Right kidney (tissue), 9 donors: ENCODE measurements at places on chromosomes 6 and 20.

DNA sequence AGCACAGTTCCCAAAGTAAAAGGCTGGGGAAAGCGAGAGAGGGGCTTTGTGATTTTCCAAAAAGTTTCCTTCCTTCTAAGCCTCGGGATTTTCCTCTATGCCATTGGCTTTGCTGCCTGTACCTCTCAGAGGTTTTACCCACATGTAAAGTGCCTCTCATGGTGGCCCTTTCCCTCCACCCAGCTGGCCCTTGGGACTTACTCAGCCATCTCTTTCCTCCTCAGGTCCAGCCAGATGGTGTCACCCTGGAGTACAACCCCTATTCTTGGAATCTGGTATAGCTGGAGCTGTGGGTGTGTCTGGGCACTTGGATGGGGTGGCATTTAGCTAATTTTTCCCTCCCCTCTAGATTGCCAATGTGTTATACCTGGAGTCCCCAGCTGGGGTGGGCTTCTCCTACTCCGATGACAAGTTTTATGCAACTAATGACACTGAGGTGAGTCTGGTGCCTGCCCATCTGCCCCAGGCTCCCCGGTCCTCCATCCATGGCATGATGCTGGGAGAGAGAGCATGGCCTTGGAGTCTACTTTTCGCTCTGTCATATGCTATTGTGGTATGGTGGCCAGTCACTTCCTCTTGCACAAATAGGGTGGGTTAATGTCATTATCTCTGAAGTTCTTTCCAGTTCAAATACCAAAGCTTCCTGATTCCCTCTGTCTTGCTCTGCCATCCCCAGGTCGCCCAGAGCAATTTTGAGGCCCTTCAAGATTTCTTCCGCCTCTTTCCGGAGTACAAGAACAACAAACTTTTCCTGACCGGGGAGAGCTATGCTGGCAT is 1.1 kb downstream of the CTSA start:
- no peak for DNase-seq

DNA sequence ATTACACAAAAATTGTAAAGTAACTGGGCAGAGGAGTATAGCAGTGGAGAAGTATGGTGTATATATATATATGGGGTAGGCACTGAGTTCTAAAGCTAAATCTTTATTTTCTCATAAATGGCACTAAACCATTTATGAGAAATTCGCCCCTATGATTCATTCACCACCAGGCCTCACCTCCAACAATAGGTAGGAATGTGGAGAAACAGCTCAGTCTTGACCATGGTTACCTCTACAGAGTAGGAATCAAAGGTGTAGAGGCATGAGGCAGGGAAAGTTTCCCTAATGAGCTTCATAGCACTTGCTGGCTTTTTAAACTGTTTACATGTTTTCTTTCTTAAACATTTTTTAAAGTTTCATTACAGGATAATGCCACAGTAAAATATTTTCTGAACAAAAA is 36.9 kb upstream of the SUMO4 start:
- DNase-seq: no peak

DNA sequence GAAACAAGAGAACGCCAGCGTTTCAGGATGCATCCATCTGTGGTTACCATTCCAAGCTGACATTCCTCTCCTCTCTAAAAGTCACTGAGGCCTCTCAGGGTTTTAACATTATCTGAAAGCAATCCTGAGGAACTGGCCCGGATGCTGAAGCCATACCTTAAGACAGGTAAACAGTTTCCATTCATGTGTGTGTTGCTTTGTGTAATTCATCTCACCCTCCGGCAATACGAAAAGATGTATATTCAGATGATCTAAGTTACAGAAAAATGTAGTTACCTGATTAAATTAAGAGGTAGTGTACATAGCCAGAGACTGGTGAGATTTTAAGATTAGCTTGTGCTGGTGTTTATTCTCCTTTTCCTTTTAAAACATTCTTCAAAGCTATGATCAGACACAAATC is 68.4 kb upstream of the BACH2 start:
- no peak for DNase-seq

DNA sequence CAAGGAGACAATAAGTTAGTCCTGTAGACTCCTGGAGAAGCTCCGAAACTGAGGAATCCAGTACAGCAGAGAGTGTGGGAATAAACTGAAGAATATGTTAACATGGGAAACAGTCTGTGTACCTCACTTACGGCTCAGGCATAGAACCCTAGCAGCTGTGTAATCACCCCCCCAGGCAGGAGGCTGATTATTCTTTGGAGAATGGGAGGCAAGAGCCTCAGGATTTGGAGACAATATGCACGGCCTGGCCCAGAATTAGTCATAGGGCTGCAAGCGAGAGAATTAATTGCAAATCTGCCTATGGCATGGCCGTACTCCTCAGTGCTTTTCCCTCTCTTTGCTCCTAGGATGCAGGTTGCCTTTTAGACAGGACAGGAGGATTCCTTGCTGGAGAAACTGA is 27.5 kb upstream of the FYN start:
- no peak for DNase-seq

DNA sequence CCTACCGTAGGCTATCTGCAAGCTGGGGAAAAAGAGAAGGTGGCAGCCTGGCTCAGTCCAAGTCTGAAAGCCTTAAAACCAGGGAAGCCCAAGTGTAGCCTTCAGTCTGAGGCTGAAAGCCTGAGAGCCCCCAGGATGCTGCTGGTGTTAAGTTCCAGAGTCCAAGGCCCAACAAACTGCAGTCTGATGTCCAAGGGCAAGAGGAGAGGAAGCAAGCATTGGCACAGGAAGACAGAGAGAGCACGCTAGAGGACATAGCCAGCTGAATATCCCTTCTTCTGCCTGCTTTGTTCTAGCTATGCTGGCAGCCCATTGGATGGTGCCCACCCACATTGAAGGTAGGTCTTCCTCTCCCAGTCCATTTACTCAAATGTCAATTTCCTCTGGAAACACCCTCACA is 12.1 kb upstream of the L3MBTL1 start:
- no peak for DNase-seq

DNA sequence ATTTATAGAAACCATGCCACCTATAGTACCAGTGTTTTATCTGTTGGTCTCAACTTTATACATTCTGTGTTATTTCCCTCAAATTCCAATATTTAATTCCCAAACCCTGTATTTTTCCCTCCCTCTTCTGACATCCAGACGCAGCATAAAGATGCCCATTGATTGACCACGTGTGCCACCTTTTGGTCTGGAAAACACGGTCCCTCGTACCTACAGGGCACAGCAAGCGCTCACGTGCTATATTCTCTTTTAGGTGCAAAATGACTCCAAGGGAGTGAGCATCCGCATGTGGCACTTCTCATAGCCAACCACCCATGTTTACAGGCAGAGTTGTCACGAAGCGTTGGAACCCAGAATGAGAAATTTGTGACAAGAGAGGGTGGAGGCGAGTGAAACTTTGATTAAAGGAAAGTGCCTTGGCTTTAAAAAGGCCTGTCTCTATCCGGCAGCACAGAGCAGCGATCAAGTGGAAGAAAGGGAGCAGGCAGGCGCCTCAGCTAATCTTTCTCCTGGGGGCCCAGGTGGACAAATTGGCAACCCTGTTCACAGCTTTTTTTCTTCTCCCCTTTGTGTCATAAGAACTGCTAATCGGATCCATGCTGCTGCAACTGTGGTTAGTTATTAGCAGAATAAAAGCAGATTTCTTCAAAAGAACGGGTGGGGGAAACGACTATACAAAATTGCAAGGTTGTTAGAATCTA is 225.9 kb downstream of the TMEM242 start:
- DNase-seq: no peak

- no peak for DNase-seq
Measured at GRCh38 chr6:77354581-77354980, 108.7 kb downstream of the HTR1B start.

GRCh38 chr6:7124636-7125035 is 16.9 kb downstream of the RREB1 start:
- no peak for DNase-seq

DNA sequence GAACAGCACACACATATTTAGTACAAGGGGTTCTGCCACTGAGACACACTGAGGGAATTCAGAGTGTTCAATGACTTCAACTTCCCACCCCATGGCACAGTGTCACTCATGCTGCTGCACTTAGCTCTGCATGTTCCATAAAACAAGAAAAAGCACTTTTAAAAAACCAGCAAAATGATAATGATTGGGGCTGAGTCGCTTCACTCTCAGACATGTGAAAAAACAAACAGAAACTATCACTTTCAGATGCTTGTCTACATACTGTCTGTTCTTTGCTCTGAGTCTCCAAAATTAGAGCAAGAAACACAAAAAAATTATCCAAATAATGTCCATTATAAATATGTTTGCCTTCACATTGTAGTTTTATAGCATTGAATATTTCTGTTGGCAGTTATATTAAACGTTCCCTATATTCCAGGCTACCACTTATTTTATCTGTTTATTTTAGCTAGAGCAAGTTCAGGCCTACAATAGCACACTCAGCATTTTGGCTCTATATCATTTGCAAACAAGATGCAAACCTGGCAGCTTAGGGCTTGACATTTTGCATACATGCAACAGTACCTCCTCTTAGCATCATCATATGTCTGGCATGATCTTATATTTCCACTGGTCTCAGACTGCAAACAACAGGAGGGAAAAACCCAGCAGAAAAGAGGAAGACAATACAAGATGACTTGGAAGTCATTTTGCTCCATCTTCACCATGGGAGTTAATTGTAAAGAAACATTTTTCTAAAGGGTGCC is 398.8 kb downstream of the HACE1 start:
- no peak for DNase-seq

GRCh38 chr20:12575352-12576095 is 433.2 kb upstream of the SPTLC3 start:
- peak; percentile 46 for DNase-seq

DNA sequence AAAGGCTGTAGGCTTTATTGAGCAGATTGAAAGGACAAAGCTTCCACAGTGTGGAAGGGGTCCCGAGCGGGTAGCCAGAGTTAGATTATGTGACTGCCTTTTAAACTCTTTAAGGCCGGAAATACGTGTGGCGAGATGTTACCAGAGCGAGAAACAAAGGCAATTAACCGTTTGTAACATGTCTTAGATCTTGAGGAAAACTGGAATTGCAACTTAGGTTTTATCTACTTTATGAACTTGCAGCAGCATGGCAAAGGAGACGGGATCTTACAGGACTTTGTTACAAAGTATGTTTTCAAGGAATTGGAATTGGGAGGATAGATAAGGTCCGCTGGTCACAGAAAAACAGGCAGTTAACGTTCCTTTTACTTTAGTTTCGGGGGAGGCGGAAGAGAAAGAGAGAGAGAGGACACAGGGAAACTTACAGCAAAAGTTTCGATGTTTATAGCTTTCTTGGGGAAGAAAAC is 594.7 kb upstream of the ADGRB3 start:
- DNase-seq: peak; percentile 17

GRCh38 chr20:48661575-48662455 is 166.0 kb downstream of the PREX1 start:
- no peak for DNase-seq

- no peak for DNase-seq
Measured at GRCh38 chr20:16317445-16318362, 255.5 kb downstream of the KIF16B start.

GRCh38 chr6:87929843-87930288 is 117.8 kb upstream of the SPACA1 start:
- DNase-seq: peak; percentile 62

DNA sequence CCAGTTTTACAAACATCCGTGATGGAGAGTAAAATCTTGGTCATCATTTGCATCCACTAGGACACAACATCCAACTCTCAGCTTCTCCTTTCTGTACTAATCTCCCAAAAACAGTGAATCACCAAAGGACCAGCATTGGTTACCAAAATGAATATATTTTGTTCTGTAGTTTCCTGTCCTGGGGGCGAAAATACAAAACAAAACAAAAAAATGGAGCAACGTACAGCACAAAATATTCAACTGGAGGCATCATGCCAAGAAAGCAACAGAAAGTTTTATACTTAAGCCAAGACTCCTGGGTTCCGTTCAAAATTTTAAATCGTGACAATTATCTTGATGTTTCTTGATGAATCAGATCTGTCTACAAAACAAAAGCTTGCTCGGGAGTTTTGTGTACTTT is 126.6 kb upstream of the CCDC28A start:
- DNase-seq: no peak

DNA sequence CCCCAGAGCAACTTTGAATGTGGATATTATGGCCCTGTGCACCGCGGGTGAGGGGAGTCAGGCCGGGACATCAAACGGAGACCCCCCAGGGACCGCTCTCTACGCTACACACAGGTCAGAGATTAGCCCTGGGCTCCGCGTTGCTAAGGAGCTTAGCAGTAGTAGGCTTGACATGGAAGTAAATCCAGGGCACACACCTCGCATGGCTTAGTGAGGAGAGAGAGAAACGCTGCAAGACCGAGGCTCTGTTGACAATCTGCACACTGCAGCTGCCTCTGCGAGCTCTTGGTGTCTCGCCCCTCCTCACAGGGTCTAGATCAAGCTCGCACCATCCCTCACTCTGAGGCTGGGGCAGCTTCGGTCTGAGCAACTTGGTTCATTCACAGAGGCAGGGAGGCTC is 116.1 kb upstream of the CDH4 start:
- DNase-seq: peak; percentile 23

GRCh38 chr6:22800451-22800850 is 231.1 kb downstream of the HDGFL1 start:
- DNase-seq: no peak

- DNase-seq: no peak
Measured at GRCh38 chr20:38141204-38141888, 23.7 kb downstream of the TGM2 start.

DNA sequence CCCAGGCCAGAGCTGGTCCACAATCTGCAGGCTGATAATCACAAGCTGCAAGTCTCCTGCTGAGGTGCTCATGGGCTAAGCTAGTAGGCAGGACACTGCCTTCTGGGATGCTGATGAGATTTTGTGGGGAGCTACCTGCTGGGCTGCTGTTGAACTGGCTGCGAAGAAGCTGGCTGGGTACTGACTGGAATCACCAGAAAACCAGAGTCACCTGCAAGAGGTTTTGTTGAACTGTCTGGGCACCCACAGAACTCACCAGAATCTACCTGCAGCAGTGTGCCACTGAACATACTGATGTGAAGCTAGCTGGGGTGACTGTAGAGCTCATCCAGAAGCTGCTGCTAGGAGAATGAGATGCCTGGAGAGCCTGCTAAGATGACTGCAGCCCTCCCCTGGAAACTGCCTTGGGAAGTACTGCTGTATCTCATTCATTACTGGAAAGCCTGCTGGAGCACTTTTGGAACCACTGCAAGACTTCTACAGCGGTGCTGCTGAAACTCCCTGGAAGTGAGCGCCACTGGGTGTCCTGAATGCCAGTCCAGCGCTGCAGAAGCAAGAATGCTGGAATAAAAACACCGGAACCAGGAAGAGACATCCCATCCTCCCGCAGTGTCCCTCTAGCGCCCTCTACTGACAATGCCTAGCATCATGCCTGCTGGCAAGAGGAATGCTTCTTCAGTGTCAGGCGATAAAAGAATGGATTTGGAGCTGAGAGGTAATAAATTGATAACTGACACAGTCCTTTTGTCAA is 64.9 kb upstream of the ARHGAP18 start:
- DNase-seq: peak; percentile 21
